ENCODE measurements at places on chromosomes 7 and 10.

DNA sequence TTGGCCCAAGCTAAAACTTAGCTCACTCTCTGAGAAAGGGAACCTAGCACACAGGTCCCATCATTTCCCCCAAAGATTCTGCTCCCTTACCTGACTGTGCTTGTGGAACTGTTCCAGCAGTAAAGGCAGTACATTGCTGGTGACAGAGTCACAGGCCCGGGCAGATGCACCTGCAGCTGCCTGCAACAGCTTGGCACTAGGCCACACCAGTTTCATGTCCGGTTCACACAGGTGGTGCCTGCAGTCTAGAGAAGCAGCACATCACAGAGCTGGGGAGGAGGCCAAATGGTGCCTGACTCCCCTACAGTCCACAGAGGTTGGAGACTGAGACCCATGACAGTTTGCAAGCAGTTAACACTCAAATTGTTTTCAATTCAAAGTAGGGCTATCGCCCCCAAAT is 22.2 kb downstream of the ZDHHC16 start:
- DNase-seq, result no peak

DNA sequence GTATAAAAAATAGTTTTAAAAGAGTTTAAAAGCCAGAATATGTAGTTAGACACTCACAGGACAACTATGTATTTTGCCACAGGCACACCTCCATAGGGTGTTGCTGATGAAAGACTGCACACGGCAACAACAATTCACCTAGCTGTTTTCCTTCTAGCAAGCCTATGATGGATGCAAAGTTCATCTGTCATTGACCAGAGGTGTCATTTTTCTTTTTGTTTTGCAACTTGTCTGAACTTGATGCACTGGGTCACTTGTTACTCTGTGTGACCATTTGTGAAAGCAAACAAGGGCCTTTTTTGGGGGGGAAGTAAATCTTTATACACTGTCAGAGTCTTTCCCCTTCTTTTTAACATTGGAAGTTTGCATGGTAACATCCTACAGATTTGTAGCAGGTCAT is 258.0 kb upstream of the SEMA3A start:
- DNase-seq, result no peak

DNA sequence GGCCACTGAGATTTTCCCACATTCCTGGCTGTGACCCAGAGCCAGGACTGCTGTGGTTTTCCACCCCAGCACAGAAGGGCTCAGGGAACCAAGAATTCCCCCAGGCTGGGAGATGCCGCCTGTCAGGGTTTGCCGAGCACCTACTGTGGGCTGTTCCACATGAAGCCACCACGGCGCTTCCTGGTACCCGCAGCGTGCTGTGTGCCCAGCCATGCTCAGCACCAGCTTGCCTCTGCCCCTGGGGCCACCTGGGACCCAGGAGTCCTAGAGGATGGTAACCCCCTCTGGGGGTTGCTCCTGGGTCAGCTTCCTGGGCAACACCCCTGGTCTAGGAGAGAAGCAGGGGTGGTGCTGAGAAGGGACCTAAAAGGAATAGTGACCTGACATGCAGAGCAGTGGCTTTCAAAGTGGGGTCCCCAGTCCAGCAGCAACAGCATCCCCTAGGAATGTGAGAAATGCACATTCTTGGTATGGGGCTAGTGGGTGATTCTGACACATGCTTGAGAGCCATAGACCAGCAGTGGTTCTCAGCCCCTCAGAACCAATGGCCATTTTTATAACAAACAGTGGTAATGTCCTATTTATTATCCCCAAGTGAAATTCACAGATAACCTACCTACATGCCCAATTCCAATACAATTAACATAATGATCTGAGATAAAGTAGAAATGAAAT is 53.4 kb downstream of the TSPAN15 start:
- no peak for DNase-seq

DNA sequence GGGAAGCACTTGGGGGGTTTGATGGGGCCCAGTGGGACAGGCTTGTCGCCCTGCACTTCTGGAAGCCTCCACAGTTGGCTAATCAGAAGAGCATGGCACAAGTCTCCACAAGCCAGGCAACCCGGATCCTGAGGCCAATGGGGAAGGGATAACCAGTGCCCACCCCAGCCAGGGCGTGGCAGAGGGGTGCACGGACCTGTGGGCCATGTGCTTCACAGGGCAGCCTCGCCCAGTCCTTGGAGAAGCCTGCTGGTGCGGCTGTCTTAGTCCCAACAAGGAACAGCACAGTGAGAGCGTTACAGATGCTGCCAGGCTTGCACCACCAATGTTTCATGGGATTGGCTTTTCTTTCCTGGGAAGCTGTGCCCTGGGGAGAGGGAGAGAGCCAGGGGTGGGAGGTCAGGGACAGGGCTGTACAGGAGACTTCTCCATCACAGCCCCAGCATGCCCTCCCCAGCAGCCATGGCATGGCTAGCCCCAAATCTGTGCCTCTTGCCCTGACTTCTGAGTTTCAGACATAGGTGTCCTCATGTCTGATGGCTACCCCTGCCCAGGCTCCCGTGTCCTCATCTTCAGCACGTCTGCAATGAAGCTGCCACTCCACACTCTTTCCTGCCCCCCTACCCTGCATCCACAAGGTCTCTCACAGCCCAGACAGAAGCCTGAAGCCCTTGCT is 116.0 kb downstream of the PTPN20 start:
- DNase-seq, result no peak

DNA sequence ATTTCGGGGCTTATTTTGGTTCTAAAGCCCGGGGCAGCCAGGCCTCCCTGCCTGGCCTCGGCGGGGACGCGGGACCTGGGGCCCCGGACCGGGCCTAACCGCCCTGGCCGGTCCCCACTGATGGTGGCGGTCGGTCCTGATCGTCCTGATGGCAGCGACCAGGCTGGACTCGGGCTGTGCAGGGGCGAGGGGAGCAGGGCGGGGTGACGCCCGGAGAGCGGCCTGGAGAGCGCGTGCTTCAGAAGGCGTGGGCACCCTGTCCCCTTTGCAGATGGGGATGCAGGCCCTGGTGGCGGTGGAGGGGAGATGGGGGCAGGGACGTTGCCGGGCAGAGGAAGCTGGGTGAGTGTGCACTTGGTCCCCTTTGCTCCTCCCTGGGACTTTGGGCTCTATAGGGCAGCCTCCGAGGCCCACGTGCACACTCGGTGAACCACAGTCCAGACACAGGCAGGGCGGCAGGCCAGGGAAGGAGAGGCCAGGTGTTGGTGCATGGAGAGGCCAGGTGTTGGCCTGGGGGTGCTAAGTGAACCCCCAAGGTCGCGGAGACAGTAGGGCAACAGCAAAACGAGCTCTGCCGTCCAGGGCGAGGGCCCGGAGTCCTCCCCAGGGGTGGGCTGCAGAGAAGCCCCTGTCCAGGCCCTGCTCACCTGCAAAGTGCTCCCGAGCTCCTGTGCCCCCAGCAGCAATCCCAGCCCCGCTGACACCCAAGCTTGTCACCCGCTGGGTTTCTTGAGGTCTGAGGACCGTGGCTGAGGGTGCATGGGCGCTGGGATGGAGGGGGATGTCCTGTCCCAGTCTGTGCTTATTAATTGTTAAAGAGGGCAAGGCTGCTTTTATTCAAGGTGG is 42.4 kb upstream of the FAM20C start:
- DNase-seq, result no peak

- DNase-seq, result no peak
Observed at GRCh38 chr7:77467408-77467807, 51.3 kb upstream of the GSAP start.

DNA sequence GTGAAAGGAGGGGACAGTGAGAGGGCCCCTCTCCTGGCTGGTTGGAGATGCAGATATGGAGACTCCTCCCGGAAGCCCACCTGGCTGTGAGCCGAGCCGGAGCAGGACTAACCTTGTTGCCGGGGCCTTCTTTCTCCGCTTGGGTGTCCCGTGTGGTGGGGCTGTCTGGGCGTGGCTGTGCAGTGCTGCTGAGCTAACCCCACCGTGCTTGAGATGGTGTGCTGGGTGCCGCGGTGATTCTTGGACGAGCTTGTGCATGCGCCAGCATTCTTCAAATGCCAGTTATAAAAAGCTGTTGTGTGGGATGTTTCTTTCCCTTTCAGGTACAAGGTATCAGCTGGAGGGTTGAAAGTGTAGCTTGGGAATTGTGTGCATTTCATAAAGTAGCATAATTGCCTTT is 48.8 kb downstream of the DAGLB start:
- no peak for DNase-seq

DNA sequence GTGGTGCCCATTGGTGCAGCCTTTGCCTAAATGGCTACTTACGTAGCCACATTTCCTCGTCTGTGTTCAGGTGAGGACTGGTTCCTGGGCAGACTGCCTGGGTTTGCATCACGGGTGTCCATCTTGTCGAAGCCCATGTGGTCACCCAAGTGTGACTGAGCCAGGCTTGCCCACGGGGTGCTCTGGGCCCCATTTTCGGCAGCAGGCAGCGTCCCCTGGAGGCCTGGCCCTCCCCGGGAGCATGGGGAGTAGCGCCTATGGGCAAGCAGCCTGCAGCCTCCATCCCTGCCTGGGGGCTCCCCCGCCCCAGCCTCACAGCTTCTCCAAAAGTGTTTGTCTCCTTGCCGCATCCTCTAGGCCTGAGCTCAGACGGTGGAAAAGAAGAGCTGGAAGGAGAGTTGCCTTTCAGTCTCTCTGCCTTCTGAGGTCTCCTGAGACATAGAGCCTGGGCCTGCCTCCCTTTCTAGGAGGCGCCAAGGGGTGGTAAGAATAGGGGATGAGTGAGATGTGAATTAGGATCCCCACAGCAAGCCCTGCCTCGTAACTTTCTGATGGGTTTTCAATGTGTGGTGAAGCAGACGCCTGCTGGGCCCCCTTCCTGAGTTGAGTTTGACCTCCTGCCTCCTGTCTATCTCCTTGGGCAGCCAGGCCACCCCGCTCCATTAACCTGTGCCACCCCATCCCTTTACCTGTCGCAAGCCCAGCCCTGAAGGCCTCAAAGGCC is 42.7 kb downstream of the HTRA1 start:
- no peak for DNase-seq

GRCh38 chr7:148633761-148634160 is 43.2 kb downstream of the C7orf33 start:
- no peak for DNase-seq

DNA sequence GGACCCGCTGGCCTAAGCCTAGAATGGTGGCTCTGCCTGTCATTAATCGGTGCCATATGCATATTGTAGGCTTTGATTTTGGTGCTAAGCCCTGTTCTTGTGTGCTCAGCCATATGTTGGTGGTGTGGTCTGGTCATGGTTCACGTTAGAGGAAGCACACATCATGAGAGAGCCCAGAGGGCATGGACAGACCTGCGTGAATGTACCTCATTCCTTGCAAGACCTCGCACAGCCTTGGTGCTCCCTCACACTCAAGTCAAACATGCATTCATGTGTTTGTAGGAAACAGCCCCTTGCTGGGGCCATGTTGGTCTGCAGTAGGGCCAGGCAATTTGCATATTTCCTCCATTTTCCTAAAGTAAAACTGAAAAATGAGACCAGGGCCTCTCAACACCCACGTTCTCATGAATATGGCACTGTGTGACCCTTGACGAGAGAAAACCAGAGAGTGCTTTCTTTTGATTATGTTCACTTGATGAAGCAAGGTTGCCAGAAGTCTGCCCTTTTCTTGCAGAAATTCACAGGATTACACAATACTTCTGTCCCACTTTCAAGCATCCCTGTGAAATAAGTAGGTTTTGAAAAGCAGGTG is 268.7 kb downstream of the CELF2 start:
- DNase-seq, result no peak

DNA sequence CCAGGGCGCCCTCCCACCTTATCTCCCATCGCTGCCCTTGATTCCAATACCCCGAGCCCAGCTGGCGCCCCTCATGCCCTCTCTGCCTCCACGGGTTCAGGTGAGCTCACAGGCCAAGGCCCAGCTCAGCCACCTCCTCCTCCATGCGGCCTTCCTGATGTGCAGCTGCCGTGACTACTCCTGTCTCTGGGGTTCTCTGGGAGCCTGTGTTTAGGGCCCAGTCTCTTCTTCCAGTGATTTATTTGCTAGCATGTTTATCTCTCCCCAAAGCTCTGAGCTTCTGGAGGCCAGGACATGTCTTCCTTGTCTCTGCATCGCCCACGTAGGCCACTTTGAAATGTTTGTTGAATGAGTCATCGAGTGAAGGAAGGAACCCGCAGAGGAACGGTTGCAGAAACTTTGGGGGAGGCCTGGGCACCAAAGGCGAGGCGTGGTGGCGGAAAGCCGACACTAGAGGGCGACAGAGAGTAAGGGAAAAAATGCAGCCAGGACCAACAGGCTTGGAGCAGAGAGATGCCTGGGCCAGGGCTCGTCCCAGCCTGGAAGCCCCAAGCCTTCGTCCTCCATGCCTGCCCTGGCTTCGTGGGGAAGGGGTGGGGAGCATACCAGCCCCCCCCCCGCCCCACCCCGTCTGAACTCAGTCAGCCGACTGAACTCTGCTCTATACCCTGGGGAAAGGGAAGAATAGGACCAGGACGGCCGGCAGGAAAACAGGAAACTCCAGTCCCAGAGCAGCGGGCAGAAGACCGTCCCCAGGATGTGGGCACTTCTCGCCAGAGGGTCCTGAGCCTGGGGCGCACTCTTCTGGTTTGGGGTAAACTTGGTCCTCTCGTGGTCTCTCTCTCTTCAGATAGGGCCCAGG is 10.9 kb upstream of the HSPB1 start:
- peak; percentile 93 for DNase-seq

- no peak for DNase-seq
Observed at GRCh38 chr10:44993922-44994751, 6.6 kb upstream of the ZNF22 start.

GRCh38 chr7:70694971-70695794 is 436.8 kb upstream of the GALNT17 start:
- DNase-seq, result no peak

DNA sequence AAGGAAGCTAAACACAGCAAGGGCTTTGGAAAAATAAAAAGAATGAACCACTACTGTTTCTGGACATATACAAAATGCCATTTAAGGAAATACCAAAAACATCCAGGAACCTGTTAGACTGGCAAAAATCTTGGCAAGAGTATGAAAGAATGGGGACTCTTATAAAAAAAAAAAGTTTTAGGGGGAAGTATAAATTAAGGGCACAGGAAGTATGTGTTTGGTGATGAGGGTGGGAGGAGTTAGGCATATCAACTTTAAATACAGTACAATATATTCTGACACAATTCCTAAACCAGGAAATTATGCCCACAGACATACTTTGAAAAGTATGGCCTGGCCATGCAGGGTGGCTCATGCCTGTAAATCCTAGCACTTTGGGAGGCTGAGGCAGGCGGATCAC is 74.2 kb downstream of the WAPL start:
- no peak for DNase-seq

DNA sequence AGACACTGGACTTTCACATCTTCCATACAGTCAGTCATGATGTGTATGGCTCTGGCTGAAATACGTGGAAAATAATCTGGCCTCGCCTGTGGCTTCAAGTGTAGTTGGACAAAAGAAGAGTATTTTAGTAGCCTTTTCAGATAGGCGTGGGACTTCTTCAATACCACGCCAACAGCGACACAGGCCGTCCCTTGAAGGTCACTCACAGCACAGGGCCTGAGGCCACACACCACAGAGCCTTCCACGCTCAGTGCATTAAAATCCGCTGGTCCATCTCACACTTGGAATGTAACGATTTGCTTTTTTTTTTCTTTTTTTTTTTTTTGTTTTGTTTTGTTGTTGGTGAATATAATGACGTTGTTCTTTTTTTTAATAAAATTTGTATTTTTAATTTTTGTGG is 51.8 kb upstream of the SUN1 start:
- DNase-seq, result no peak
